GM20000 (cell line): ENCODE measurements at places on chromosomes 11 and 22.

- DNase-seq: peak; percentile 81
Observed at GRCh38 chr11:3824714-3825472, 15.9 kb downstream of the RHOG start.

- no peak for DNase-seq
Observed at GRCh38 chr11:16111690-16112089, 244.7 kb downstream of the SOX6 start.

DNA sequence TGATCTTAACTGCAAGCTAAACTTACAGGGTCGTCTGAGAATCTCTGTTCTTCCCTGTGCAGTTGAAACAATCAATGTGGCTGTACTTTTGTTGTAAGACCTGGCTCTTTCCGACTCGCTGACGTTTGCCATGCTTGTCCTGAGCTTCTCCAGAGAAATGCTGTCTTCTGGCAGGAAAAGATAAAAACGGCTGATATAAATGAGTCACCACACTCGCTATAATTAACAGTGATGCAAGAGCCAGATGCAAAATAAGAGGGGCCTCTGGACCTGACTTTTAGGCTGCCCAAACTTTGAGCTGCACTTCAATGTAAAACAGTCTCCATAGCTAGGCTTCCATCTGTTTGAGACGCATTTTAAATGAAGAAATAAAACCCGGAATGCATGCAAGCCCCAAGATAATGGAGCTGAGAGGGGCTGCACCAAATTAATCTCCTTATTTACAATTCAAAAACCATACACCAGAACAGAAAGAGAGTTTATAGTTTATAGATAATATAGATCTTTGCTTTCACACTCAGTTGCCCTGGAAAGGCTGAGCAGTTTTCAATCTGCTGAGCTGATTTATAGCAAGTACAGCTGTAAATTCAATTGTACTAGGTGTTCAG, 48.5 kb downstream of the WT1 start:
- DNase-seq: no peak

DNA sequence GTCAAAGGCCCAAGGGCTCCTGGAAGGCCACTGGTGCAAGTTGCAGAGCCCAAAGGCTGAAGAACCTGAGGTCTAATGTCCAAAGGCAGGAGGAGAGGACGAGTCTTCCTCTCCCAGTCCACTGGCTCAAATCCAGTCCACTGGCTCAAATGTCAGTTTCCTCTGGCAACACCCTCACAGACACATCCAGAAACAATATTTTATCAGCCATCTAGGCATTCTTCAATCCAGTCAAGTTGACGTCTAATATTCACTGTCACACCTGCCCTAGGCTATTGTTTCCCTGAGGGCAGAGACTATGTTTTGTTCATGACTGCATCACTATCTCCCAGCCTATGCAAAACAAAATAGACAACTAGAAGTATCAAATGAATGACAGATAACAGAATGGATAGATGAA, 148.1 kb downstream of the SPON1 start:
- DNase-seq: no peak

GRCh38 chr11:80846979-80847378, 1406.1 kb upstream of the TENM4 start:
- DNase-seq: peak; percentile 18

- no peak for DNase-seq
Observed at GRCh38 chr11:130997278-130997677, 81.0 kb upstream of the SNX19 start.

DNA sequence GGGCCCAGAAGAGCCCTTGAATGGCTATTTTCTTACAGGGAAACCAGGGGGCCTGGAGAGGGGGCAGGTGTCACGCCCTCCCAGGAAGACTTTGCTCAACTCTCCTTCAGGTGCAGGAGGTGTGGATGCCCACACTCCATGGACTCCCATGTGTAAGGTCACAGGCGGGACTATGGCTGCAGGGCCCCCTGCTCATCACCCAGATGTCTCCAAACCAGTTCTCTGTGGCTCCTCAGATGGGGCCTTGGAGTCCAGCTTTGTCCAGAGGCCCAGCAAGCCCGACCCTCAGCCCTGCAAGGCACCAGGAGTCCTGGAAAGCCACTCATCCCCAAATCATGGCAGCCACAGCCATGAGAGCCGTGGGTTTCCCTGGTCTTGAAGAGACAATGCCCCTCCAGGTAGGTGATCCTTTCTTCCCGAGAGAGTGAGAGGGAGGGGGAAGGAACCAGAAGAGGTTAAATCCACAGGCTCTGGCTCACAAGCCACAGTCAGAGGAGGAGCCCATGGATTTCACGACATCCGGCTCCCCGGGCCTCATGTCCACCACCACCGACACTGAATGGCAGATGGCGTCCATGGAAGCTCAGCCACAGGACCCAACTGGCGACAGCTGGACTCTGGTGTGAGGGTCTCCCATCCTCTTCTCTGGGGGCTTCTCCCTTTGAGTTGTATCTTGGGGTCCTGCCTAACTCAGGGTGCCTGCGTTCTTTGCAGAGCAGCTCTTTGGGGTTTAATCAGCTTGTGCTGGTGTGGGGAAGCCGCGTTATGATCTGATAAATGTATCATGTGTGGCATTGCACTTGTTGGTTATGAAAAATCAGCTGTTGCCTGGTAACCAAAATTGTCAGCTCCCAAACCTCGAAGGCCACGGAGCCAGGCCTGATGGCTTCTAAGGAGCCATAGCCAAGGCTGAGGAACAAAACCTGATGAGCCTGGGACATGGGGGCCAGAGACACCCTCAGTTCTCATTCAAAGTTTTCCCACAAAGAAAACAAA, 620.4 kb downstream of the BRD1 start:
- no peak for DNase-seq

GRCh38 chr11:133726542-133726941, 118.8 kb downstream of the SPATA19 start:
- DNase-seq: no peak

GRCh38 chr11:69007975-69008381, 5.1 kb downstream of the MRGPRF start:
- DNase-seq: no peak

- DNase-seq: no peak
Observed at GRCh38 chr11:16871368-16871767, 132.9 kb downstream of the C11orf58 start.

GRCh38 chr11:23021287-23021863, 161.1 kb upstream of the CCDC179 start:
- DNase-seq: peak; percentile 49

- DNase-seq: no peak
Observed at GRCh38 chr11:33984682-33985389, 66.7 kb upstream of the CAPRIN1 start.

- DNase-seq: no peak
Observed at GRCh38 chr11:117750357-117750756, 46.7 kb downstream of the DSCAML1 start.

DNA sequence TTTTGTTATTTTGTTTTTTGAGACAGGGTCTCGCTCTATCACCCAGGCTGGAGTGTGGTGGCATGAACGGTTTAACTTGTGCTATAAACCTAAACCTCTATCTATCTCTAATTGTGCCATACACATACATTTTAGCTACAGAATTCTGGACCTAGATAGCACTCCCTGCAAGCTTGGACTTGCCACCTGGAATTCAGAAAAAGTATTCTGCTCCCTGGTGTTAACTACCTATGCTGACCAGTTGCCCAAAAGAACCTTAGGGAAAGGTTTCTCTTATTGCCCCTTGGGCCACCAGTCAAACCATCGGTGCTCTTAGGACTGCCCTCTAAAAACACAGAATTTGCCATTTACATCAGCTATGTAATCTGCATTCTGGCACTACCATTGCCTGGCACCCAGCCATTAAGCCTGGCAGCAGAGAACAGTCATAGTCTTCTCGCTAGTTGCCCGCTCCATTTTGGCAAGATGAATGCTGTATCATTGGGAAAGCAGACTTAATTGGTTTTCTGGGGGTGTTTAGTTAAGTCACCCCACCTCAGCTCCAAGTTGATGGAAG, 55.3 kb downstream of the ETS1 start:
- DNase-seq: no peak

DNA sequence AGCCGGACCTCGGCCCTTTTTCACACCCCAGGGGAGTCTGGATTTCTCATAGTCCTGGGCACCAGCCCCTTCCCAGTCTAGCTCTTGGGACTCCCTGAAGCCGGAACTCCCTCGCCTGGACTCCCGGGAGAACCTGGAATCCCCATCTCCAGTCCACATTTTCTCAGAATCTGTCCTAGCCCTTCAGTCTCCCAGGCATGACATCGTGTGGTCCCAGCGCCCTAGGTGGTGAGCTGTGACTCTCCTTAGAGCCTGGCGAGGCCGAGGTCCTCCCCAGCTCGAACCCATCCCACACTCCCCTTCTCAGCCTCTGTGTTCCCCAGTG, 673 bp upstream of the DUSP18 start:
- no peak for DNase-seq

- DNase-seq: no peak
Observed at GRCh38 chr11:72349616-72350218, 84.6 kb downstream of the CLPB start.

DNA sequence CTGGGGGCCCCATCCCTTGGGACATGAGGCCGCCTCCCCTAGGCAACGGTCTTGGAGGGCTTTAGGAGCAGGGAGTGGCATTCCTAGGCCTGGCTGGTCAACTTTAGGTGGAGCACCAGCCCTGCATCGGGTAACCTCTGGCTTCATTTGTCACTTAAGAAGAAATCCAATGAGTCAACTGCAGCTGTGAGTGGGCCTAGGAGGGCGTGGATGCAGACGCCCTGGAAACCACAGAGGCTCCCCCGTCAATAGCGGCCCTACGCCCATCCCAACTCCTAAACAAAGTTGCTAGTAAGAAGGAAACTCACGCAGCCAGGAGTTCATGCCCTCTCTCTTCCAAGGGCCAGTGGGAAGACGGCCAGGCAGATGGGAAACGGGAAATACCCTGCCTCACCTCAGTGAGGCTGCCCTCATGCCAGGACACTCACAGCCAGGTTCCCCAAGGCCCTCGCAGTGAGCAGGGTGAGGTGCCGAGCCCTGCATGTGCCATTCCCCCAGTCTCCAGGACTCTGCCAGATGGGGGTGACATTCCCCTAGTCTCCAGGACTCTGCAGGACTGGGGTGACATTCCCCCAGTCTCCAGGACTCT, 20.8 kb downstream of the BID start:
- DNase-seq: no peak

DNA sequence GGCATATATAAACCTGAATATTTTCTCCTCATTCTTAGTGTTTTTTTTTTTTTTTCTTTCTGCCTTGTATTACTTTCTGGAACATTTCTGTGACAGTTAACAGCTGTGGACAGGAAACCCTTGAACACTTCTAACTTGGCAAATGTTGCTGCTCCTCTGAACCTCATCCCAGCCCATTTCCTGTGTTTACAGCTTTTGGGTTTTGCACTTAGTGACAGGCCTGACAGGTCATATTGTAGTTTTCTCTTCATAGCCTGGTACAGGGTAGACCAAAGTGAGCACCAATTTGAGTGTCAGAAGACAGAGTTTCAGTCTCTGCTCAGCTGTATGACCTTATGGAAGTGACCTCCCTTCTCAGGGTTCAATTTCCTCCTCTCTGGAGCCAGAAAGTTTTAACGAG, 91.6 kb downstream of the STIM1 start:
- DNase-seq: peak; percentile 33

GRCh38 chr11:43367382-43368178, 8.9 kb downstream of the TTC17 start:
- peak; percentile 28 for DNase-seq

DNA sequence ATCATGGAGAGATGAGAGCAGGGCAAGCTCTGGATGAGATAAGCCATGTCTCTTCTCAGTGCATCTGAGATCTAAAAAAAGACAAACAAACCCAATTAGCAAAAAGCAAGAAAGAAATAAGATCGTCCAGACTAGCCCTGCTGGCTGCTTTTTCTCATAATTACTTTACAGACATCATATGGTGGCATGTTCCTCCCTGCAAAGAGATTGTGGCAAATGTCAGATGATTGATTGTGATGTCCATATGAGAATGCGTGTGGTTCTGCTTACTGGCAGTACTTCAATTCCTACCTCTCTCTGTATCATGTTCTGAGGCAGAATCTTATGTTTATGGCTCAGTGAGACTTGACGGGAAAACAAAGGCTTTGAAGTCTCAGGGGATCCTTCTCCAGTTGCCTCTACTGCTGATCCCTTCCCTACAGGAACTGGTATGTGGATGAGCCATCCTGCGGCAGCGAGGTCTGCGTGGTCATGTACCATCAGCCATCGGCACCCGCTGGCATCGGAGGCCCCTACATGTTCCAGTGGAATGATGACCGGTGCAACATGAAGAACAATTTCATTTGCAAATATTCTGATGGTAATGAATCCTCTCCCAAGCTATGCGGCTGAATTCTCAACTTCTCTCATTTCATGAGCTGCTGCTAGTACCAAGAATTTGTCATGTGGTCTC, 8.8 kb downstream of the LAYN start:
- DNase-seq: no peak

DNA sequence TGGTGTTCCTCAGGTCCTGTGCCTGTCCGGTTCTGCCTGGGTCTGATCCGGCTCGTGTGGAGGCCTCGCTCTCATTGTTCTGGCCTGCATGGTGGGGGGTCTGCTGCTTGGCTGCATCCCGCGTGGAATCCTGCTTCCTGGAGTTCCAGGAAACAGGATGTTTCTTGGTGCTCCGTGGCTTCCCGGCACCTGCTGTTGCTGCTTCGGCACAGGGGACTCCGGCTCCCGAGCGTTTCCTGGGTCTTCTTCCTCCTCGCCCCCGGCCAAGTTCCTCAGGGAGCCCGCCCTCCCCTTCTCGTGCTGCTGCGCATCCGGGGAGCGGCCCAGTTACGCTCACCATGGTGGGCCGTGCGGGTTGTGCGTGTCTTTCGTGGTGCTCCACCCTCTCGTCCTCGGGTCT, 29.9 kb downstream of the GLB1L2 start:
- DNase-seq: no peak

DNA sequence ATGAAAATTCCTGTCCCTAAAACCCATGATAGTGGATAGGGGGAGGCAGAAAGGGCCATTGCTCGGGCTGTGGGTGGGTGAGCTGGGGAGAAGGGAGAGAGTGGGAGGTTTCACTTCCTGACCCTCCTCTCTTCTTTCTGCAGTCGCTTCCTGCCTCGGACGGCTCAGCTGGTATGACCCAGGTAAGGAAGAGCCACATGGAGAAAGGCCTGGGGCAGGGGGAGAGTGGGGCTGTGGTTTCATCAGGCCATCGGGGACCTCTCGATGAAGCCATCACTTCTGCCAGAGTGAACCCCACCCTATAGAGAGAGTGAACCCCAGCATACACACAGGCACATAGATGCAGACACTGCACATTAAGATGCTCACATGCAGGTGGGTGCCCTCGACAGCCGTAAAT, 12.6 kb downstream of the CD5 start:
- no peak for DNase-seq

DNA sequence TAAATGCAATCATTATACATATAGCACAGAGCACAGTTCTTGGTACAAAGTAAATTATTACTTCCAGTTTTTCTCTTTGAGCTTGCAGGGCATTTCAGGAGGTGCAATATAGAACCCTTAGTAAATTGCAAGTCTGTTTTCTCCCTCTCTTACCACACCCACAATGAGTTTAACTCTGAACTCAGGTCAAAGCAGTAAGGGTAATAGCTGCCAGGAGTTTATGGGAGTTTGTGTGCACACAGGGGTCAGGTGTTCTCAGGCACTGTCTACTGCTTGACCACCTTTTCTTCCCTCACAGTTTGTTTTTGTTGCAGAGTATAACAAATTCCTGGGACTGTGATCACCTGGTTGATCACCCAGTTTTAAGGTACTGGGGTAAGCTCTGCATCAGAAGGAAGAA, 478.5 kb upstream of the TENM4 start:
- no peak for DNase-seq

GRCh38 chr11:93519179-93519578, 24.0 kb downstream of the SMCO4 start:
- no peak for DNase-seq
